ENCODE measurements at places on chromosomes 11 and 22.
A peak's percentile ranks its signal among the peaks of the same experiment; 100 is the strongest.

DNA sequence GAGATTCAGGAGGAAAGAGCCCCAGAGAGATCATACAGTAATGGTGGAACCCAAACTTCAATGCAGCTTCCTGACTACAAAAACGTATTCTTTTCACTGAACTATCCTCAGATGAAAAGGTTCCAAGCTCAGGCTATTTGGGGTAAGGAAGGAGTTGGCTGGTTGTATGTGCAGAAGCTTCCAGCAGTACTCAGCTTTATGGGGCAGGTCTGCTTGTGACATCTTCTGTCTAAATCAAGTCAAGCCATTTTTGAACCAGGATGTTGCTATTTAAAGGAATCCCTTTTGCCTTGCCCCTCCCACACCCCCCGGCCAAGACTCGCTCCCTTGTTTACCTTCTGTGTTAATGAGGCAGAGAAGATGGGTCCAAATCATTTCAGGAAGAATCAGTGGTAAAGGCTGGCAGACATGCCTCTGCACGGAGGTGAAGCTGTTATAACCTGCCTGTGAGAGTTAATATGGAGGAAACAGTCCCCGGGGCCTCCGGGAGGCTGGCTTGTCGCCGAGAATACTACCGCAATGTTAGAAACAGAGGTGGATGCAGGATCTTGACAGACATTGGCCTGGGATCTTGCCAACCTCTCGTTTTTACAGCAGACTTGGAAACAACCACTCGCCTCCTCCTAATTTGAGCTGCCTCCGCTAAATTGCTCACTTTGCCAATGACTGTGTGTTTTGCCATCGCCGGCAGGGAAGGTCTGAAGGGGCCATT, 45.4 kb downstream of the TIMP3 start:
- DNase-seq = no peak

DNA sequence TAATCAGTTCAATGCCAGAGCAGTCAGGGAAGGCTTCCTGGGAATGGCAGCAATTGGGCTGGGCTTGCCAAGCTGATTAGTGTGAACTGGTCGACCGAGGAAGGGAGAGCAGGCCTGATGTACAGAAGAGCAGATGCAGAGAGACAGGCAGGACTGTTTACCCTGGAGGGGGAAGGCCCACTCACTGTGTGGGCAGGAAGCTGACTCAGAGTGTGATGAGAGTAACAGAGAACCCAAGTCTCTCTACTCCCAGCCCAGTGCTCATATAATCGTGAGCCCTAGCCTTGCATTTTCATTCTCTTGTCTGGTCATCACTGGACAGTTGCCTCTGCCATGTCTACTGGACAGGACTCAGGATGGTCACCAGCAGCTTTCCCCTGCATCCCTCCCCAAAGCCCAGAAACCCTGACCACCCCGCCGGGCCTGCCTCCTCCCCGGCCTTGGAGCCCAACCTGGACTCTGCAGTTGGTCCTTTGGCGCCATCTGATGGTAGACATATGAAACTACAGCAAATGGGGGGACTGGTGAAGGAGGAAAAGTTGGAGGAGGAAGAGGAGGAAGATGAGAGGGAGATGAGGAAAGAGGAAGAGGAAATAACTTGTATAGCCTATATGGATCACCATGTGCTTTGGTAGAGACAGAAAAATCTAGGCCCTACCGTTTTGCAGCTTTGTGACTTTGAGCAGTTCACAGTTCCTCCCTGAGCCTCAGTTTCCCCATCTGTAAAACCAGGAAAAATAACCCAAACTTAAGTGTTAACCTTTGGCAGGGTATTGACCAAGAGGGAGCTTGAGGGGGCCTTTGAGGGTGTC, 43.4 kb upstream of the PRDM11 start:
- DNase-seq = peak; percentile 67

DNA sequence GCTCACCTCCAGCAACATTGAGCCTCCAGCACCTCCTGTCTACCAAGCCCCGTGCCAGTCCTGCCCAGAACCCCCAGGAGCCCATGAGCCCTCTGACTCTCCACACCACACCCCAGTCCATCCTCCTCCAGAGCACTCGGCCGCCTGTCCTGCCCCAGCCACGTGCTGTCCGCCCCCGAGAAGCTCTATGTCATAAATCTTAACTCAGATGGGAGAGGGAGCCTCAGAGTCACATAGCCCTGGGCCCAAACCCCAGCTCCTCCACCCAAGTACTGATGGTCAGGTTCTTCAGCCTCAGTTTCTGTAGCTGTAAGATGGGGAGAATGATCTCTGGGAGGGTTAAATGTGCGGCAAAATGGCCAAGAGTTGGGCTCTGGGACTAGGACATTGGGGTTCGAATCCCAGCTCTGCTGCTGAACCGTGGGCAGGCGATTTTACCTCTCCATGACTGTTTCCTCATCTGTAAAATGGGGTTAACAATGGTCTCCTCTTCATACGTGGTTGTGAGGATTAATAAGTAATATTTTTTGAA, 27.8 kb downstream of the CYTH4 start:
- no peak for DNase-seq

- no peak for DNase-seq
These were observed 49.1 kb upstream of the A4GALT start for GRCh38 chr22:42769574-42770447.

DNA sequence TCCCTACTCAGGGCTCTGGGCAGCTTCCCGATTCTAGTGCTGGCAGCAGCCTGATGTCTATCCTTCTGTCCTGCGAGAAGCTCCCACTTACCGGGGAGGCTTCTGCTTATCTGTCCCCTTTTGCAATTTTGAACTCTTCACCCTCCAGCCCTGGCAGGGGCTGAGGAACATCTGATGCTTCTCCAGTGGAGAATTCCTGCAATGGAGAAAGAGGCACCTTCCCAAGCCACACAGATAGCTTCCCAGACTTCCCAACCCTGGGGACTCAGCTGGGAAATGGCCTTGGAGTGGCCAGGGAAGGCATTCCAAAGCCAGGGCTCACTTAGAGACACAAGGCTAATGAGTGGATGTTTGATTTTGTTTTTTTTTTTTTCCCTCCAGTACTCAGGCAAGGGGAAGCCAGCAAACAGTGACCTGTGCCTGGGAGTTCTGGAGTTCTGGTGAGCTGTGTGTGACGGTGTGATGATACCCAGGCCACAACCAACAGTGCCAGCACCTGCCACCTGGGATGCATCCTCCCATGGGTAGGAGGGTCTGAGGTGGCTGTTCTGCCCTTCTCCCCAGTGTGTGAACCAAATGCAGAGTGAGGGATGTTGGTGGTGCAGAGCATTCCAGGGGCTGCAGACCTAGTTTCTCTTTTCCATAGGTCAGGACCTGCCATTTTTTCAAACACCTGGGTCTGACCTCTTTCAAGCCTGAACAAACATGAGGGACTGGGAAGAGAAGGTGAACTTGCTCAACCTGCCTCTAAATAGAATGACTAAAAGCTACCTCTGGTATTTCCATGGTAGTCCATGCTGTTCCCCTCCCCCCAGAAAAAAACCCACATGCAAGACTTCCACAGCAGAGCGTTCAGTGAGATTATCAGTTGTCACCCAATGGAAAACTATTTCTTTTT, 95.1 kb downstream of the CCDC81 start:
- DNase-seq = no peak

DNA sequence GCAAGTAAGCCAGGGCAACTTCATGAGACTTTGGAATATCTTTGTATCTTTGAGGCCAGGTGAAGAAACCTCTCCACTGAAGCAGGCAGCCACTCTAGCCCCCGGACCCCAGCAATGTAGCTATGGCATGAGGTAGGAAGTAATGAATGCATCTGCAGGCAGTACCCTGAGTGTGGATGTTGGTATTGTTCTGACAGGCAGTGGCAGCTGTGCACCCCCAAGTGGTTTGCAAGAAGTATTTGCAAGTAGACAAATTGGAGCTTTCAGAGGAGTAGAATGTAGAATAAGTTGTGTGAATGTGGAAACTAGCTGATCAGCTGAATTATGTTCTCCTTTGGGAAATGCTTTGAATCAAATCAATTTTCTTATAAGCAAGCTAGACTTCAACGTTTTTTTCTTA, 194.4 kb upstream of the PGR start:
- no peak for DNase-seq

- no peak for DNase-seq
These were observed 286.8 kb upstream of the ANO3 start for GRCh38 chr11:26045082-26045481.

- no peak for DNase-seq
These were observed 131.1 kb upstream of the SORL1-AS1 start for GRCh38 chr11:121583825-121584224.

DNA sequence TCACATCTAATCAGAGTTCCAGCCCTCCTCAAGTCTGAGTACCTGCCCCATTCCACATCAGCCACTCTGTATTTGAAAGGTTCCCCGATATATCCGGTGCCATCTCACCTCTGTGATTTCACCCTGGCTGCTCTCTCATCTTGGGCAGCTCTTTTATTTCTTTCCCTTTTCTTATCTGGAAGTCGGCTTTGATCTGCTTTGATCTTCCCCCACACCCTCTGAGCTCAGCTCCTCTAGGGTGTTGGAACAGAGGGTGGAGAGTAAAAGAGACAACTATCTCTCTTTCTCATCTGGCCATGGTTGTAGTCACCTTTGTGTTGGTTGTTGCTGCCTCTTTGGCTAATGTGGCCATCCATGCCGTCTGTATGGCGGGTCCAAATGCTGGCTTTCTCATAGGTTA, 108.3 kb downstream of the ENTHD1 start:
- DNase-seq = peak; percentile 2

DNA sequence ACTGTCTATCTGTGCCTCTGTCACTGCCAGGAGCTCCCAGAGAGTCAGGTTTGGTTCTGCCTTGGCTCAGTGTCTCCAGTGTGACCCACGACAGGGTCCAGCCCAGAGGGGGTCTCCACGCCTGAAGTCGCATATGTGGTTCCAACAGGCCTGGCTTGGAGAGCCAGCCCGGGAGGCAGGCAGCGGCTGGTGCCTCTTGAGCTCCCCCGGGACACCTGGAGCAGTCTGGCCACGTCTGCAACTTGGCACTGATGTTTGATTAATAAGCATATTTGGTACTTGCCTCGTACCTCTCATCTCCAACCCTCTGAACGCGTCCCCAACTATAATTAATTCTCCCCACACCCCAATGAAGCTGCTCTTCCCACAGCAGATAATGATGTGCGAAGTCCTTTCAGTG, 31.7 kb upstream of the SHISAL1 start:
- DNase-seq = no peak

DNA sequence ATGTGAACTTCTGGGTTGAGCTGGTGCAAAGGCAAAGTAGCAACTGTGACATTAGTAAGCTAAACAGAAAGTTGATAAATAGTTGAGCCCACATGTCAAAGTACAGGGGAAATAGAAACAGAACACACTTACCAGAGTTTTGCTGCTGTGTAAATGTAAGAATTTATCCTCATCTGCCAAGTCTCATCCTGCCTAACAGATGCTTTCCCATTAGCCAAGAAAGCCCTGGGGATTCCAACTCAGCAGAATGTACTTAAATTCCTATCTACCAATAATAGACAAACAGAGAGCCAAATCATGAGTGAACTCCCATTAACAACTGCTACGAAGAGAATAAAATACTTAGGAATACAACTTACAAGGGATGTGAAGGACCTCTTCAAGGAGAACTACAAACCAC, 7.3 kb upstream of the OR51A2 start:
- no peak for DNase-seq

GRCh38 chr22:41982865-41983264, 13.6 kb downstream of the SEPTIN3 start:
- DNase-seq = no peak

- DNase-seq = no peak
These were observed 2.8 kb downstream of the CTSW start for GRCh38 chr11:65882120-65883057.

DNA sequence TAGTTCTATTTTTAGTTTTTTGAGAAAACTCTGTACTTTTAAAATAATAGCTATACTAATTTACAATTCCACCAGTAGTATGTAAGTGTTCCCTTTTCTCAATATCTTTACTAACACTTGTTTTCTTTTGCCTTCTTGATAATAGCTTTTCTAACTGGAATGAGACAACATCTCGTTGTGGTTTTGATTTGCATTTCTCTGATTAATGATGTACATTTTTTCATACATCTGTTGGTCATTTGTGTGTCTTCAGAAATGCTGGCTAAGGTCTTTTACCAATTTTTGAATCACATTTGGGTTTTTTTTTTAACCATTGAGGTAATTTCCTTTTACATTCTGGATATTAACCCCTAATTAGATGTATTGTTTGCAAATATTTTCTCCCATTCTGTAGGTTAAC, 258.9 kb downstream of the DYNC2H1 start:
- no peak for DNase-seq

DNA sequence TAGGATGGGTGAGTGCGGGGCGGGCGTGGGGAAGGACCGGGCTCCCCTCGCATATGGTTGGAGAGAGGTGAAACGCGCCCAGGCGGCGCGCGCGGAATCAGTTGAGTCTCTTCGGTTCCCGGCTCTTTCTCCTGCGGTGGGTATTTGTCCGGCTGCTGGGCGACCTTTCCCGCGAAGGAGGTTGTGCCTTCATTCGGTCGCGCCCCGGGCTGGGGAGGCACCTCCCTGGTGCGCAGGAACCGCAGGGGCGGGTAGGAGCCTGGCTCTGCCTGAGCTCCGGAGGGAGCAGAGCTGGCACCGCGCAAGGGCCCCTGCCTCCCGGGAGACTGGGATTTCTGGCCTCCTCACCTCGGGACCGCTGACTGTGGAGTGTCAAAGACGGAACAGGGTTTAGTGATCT, 27.5 kb downstream of the SAA4 start:
- DNase-seq = no peak

DNA sequence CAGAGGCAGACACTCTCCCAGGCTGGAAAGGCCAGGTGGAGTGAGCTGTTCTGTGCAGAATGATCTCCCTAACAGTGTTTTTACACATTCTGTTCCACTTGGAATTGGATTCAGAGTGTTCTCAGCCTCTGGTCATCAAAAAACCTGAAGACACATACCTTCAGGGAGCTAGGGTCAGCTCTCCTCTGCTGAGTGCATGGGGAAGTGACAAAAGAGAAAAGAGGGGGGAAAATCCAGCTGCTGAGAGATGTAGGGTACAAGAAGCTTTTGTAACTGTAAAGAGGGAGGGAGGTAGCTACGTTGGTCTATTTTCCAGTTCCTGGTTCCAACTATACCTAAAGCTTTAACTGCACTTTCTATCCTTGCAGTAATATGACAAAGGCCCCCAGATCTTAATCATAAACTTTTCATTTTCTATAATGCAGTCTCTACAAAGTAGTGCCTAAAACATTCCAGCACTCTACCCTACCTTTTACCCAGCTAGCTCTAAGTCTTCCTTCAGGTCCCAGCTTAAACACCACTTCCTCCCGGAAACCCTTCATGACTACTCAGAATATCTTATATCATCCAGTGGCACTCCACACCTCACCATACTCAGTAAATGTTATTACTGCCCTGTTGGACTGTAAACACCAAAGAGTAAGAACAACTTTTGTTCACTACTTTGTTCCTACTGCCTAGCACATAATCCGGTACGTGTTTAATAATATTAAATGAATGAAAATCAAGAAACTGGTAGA, 9.2 kb downstream of the MAPK1 start:
- no peak for DNase-seq

- no peak for DNase-seq
These were observed 35.0 kb downstream of the TIMP3 start for GRCh38 chr22:32836280-32837123.

DNA sequence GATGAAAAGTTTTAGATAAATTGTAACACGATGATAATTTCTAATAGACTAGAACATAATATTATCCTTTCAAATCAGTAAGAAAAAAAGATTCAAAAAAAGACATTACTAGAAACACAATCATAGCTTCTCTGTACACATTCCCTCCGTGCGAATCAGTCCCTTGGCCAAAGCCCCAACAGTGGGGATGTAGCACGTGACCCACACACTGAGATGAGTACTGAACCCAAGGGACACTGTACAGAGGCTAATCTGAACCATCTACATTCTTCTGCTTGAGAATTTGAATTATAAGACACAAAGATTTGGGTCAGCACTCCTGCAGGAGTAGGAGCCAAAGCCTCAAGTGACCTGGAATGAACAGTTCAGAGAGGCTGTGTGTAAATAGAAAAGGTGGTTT, 353.7 kb downstream of the INSC start:
- DNase-seq = no peak

Data from stimulated activated CD4-positive, alpha-beta T cell treated with anti-CD3 and anti-CD28 coated beads, Interleukin-2, amount 100 ng/mL, for 4 hours (primary cell).